ENCODE measurements at places on chromosomes 6 and 20.

- DNase-seq: no peak
Observed at GRCh38 chr6:46983007-46983411, 59.1 kb downstream of the ADGRF1 start.

- no peak for DNase-seq
Observed at GRCh38 chr6:71478834-71479541, 190.4 kb downstream of the OGFRL1 start.

- no peak for DNase-seq
Observed at GRCh38 chr6:81793821-81794475, 41.5 kb upstream of the TENT5A start.

DNA sequence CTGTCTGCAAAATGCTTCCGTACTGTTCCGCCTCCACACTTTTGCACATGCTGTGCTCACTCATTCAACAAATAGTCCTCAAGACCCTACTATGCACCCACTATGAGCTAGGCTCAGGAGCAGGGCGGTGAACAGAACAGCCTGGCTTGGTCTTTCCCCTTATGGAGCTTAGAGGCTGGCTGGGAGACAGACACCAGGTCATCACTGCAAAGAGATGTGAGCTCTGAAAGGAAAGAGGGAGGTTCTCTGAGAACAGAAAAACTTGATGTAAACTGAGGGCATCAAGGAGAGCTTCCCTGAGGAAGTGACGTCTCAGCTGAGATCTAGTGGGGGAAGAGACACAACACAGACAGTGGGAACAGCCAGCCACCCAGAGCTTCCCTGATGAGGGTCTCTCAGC, 31.0 kb upstream of the TGM2 start:
- DNase-seq: no peak

DNA sequence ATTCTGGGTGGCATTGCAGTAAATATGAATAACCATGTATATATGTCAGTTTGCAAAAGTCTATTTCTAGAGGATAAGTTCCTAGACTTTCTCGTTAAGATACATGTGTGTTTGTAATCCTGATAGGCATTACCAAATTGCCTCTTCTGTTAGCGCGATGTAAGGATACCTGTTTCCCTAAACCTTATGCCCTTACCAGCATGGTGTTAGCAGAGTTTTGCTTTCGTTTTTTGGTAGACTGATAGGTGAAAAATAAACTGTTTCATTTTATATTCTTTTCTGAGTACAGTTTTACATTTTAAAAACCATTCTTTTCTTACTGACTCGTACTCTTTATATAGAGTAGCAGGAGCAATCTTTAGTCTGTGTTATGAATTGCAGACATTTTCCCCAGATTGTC, 32.3 kb downstream of the SNX9 start:
- DNase-seq: no peak

DNA sequence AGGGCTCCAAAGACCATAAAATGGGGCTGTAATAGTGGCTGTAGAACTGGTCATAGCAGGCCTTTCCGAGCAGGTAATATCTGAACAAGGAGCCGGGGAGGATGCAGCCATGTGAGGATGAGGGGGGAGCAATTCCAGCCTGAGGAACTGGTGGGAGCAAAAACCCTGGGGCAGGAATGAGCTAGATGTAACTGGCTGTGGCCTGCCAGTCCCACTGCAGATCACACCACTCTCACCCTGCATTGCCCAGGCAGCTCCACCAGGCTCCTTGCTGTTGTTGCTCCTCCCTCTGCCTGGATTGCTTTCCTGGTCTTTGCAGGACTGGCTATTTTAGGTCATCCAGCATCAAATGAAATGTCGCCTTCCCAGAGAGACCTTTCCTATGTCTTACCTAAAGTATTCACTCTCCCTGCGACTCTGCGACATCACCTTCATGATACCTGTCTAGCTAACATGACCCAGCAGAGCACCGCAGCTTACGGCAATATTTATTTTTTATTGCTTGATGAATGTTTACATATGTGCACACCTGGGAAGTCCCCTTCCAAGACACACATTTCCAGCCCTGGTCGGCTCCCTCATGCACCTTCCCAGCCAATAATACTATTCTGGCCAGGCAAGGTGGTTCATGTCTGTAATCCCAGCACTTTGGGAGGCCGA, 2.4 kb upstream of the ZFP64 start:
- DNase-seq: no peak

GRCh38 chr6:129749749-129750120, 39.8 kb upstream of the ARHGAP18 start:
- no peak for DNase-seq

DNA sequence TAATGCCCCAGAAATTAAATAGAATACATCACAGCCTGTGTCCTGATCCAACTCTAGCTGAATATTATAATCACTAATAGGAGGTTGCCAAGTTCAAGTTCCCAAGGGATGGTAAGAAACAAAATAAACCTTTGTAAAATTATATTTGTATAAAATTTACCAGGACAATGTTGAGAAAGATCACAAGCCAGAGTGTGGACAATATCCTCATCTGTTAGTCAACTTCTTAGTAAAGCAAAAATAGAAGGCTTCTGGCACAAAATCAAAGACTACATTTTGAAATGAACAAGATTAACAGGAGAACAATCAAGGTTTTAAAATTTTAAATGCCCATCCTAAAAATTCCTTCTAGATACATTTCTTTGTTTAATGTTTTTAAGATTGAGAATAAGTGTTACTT, 290.4 kb upstream of the HSF2 start:
- DNase-seq: no peak

GRCh38 chr6:155954149-155954548, 498.5 kb upstream of the NOX3 start:
- DNase-seq: no peak

DNA sequence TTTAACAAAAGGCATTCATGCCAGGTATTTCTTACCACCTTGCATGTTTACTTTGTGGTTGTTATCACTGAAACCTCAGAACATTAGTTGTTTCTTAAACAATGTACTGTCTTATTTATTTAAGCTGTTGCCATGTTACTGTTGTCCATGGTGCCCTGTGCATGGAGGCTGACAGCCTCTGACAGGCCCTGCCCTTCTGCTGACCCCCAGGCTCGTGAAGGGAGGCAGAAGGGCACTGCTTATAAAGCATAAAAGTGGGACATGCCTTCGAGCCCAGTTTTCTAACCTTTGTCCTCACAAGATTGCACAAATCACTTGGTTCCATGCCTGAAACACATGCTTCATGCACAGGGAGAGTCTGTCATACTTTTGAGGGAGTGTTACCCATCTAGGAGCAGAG, 46.7 kb upstream of the CLIC5 start:
- no peak for DNase-seq

GRCh38 chr6:89508755-89509563, 76.0 kb downstream of the ANKRD6 start:
- DNase-seq: no peak

DNA sequence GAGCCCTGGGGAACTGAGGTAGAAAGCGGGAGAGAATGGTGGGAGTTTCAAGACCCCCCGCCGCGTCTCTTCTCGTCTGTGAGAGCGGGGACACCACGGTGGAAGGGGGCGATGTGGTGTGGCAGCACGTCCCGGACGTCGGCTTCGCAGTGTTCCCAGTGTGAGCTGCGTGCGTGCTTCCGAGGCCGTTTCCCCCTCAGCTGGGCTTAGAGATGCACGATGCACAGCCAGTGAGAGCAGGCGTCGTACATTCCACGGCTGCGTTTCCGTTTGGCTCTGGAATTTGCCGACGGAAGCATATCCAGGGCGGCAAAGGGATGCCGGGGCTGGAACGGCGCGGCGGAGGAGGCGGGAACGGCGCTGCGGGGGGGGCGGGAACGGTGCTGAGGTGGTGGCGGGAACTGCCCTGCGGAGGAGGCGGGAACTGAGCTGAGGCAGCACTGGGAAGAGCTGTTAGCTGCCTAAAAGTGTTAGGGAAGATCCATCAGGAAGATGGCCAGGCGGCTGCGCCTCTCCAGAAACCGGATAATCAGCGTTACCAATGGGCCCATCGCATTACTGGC, 37.7 kb downstream of the KIF25 start:
- DNase-seq: no peak

DNA sequence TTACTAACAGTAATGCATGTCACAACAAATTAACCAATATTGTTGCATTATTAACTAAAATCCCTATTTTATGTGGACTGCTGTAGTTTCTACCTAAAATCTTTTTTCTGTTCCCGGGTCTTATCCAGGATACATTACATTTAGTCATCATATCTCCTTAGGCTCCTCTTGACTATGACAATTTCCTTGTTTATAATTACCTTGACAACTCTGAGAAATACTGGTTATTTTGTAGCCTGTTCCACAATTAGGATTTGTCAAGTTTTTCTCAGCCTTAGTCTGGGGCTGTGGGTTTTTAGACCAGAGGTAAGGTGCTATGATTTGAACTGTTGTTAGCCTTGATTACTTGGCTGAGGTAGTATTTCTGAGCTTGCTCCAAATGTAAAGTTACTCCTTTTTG, 3.7 kb downstream of the FBXO5 start:
- no peak for DNase-seq

- no peak for DNase-seq
Observed at GRCh38 chr6:103507052-103507451, 1352.7 kb downstream of the HACE1 start.

- no peak for DNase-seq
Observed at GRCh38 chr6:114377881-114378280, 35.1 kb upstream of the HS3ST5 start.

- no peak for DNase-seq
Observed at GRCh38 chr6:43903739-43904290, 133.8 kb downstream of the VEGFA start.

DNA sequence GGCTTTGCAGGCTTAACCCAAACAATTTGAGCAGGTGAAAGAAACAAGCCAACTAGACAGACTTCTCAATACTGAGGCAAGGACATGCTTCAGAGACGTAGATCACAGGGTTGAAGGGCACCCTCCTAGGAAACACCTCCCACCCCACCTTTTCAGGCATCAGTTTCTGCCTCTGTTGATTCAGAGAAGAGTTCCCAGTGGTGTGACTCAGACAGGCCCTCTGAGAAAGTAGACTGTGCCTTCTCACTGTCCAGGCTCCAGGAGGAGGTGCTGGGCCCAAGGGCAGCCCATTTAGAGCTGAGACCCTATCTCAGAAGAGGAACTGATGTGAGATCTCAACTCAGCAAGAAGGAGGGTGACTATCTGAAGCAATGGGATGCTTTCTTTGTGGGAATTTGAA, 108.1 kb downstream of the FAM50B start:
- no peak for DNase-seq

DNA sequence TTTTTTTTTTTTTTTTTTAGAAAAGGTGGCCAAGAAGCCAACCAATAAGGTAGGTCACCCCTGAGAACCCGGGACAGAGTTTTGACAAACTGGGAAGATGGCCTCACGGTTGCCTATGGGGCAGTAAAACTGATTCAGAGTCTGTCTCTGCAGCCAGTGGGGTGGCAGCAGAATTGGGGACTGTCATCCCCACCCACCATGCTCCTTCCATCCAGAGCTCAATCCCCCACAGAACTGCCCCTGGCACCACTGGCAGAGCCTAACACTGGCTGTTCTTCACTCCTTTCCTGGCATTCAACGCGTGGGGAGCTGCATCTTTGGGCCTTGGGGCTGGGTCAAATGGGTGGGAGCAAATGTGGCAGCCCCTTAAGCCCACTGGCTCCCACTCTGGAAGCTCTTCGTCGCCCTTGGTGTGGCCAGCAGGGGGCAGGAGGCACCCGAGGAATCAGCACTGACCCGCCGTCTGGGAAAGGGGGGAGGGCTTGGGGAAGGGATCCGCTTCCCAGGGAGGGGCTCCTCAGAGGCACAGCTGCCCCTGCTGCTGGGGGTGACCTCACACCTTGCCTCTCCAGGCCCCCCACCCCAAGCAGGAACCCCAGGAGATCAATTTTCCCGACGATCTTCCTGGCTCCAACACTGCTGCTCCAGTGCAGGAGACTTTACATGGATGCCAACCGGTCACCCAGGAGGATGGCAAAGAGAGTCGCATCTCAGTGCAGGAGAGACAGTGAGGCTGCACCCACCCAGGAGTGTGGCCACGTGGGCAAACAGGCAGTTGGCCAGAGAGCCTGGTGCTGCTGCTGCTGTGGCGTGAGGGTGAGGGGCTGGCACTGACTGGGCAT, 10.4 kb downstream of the CD40 start:
- peak; percentile 30 for DNase-seq

- DNase-seq: no peak
Observed at GRCh38 chr6:140003217-140003616, 628.8 kb upstream of the CITED2 start.

DNA sequence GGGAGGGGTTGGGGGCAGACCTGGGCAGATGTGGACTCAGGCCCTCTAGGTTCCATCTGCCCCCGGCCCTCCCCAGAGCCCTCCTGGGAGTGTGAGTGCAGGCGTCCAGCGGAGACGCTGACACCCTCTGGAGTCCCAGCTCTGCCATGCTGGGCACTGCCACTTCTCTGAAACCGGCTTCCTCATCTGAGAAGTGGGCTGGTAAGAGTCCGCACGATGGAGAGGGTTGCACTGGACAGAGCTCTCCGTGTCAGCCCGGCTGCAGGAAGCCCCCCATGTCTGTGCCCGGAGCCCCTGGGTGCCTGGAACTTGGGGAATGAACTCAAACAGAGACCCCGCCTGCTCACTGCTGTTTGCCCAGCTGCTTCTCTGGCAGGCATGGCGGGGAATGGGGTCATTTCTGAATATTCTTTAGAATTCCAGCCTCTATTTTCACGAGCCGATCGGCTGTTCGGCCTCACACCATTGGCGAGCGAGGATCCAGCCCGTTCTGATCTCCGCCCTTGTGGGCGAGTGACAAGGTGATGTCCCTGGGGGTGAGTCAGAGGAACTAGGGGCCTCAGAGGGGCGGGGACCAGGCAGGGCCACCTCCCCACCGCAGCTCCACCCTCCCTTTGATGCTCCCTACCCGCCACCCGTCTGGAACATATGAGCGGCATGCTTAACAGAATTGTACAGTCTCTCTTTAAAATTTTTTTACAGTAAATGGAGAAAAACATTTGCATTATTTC, 47.8 kb upstream of the GATA5 start:
- DNase-seq: peak; percentile 73

DNA sequence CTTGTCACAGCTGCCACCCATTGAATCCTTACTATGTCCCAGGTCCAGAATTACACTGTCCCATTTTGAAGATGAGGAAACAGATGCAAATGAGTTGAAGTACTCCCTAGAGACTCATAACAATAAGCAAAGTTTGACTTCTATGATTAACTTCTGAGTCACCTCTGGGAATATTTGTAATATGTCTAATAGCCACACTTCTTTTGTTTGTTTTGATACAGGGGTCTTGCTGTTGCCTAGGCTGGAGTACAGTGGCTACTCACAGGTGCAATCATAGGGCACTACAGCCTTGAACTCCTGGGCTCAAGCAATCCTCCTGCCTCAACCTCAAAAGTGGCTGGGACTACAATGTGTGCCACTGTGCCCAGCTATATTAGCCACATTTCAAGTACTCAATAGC, 11.4 kb upstream of the SOX12 start:
- no peak for DNase-seq

GRCh38 chr20:13101706-13102105, 92.9 kb downstream of the SPTLC3 start:
- no peak for DNase-seq

DNA sequence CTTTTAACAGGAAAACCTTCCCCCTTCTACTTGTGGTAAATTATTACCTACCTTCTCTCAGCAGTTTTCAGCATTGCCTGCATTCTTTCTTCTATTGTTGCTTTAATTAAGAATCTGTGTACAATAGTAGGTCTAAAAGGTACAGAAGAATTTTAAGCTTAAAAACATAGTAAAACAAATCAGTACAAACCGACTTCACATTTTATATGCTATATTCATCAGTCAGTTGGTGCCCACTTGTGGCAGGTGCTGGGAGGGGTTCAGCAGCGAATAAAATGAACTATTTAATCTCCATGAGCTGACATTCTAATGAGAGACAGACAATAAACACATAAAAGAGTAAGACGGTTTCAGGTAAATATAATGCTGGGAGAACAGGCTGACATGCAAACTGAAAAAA, 73.4 kb upstream of the FBXO30 start:
- DNase-seq: peak; percentile 4
